ENCODE measurements at places on chromosomes 6 and 20. TPM values are rescaled to one million over a fixed set of nuclear protein-coding genes. Genes with fewer than 3 reads are reported as not detected.

The PAX1 gene
- not detected for total RNA-seq

The SLC52A3 gene
- 7.5 TPM for total RNA-seq

The SPATA25 gene
- total RNA-seq: 2.8 TPM

The OXT gene
- 0.46 TPM for total RNA-seq

The ZNF391 gene
- 1.9 TPM for total RNA-seq

The GSTA3 gene
- not detected for total RNA-seq

The ZSCAN23 gene
- 3.8 TPM for total RNA-seq

The MLN gene
- total RNA-seq: not detected

The HNF4A gene
- 74.4 TPM for total RNA-seq

The PPARD gene
- total RNA-seq: 27.9 TPM

The SLC26A8 gene
- total RNA-seq: not detected

The METTL24 gene
- 15.7 TPM for total RNA-seq

DNA sequence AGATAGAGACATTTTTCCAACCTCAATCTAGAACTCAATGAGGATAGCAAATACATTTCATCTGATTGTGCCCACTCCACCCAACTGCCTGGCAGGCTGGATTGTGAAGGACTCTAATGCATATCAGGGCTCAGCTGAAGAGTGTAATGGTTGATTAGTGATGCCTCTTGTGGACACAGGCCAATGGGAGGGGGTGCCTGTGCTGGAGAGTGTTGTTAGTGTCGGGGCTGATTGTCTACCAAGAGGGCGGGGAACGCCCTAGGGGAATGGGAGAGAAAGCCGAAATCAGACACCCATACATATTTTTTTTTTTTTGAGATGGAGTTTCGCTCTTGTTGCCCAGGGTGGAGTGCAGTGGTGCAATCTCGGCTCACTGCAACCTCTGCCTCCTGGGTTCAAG, 103.7 kb upstream of the SALL4 start:
- DNase-seq: no peak

DNA sequence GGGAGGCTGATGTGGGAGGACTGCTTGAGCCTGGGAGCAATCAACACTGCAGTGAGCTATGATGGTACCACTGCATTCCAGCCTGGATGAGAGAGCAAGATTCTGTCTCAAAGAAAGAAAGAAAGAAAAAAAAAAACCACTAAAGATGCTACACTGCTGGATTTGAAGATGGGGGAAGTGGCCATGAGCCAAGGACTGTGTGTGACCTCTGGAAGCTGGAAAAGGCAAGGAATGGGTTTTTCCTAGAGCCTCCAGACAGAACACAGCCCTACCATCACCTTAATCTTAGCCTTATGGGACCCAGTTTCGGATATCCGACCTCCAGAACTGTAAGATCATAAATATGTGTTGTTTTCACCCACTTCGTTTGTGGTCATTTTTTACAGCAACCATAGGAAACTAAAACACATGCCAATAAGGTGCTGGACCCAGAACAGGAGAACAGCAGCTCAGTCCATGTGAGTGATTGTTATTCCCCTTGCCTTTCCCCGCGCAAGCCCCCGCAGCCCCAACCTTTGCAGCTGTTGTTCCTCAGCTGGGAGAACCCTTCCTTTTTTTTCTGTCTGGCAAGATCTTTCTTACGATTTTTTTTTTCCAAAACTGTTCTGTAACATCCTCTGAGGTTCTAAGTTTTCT, 11.1 kb upstream of the VAPB start:
- DNase-seq: no peak

DNA sequence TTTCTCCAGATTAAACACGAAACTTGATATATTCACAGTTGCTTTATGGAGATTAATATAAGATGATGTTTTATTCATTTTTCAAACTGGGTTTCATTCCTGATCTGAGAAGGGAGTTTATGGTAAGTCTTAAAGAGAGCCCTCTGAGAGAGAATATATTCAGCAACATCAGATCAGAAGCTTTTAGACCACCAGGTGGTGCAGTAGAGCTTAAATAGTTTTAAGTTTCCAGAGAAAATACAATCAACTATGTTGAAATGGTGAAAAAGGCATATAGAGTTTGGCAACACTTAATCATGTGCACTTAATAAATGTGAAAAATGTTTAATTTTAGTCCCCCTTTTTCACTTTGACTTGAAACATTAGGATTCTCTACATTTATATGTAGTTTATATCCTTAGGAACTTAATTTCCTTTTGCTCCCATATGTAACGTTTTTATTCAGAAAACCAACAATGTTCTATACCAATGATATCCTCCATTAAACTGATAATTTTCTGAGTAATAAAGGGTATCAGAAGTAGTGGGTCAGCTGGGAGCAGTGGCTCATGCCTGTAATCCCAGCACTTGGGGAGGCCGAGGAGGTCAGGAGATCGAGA, 86.4 kb upstream of the CLDN20 start:
- DNase-seq: peak; percentile 48

DNA sequence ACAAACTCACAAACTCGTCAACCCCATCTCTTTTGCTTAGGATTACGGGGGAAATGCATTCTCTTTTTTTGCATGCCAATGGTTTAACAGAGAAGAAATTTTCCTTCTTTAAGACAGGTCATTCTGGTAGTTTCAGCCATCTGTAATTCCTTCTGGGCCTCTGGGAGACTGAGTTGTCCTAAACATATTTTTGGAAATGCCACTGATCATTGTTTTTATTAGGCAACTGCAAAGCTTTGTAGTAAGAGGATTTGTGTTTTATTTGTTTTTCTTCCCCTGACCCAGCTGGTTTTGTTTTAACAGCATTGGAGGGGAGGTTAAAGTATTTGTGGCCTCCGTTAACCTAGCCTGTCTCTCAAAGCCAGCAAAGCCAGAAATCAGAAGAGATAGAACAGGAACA, 73.1 kb upstream of the ISM1 start:
- DNase-seq: no peak

DNA sequence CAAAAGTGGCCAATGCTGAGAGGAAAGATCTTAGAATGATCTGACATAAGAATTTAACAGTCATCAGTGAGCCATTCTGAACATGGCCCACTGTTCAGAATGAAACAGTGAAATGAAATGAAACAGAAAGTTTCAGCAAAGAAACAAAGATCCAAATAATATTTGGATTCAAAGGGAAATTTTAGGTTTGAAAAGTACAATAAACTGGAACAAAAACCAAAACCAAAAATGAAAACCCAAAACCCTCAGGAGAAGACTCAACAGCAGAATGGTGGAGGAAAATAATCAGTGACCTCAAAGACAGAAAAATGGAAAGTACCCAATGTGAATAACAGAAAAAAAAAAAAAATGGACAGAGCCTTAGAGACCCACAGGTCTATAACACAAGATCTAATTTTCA, 66.1 kb upstream of the EMILIN3 start:
- no peak for DNase-seq

DNA sequence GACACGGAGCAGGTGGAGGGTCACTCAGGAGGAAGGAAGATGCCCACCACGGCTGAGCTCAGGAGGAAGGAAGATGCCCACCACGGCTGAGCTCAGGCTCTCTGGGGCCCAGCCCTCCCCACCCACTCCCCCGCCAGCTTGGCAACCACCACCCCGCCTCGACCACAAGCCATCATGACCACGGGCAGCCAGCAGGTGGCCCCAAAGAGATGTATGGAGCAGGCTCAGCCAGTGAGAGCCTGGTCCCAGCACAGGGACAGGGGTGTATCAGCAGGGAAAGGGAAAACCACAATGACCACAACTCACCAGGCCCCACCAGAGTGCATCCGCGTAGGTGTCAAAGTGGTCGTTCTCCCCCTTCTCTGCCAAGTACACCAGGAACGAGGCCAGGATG, 30.4 kb downstream of the KCNQ2 start:
- DNase-seq: peak; percentile 47

GRCh38 chr20:53950578-53950977, 119.8 kb downstream of the BCAS1 start:
- no peak for DNase-seq

GRCh38 chr6:156807028-156807427, 29.9 kb downstream of the ARID1B start:
- no peak for DNase-seq

GRCh38 chr6:4889701-4890100, 113.5 kb downstream of the CDYL start:
- no peak for DNase-seq

DNA sequence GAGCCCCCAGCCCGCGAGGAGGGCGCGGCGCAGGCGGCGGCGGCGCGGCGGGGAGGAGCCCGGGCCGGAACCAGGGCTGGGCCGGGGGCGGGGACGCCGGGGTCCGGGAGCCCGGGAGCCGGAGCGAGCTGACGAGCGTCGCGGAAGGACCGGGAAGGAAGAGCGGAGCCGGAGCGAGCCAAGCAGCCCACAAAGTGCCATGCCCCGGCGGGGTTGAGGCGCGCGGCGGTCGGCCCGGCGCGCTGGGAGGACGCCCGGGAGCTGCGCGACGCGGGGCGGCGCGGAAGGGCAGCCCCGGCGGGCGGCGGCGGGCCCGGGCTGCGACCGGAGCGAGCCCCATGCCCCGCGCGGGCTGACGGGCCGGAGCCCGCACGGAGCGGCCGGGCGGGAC, 289 bp downstream of the FOXP4 start:
- no peak for DNase-seq

GRCh38 chr20:33679758-33680485, 5.7 kb upstream of the NECAB3 start:
- no peak for DNase-seq

DNA sequence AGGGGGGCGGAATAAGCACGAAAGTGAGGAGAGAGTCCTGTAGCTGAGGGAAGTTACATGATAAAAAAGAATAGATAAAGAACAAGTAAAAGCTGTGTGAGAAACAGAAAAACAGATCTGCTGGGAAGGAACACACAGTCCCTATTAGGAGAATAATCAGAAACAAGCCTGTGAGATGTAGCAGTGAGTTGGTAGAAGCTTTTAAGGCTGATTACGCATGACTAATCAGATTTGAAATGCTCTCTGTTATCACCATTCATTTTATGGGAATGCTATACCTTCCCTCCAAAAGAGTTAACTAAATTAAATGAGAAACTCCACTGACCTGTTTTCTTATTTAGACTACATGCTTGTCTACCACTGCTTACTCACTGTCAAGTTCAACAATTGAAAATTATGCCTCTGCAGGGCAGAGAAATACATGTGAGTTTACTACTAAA, 15.8 kb downstream of the REPS1 start:
- DNase-seq: no peak

DNA sequence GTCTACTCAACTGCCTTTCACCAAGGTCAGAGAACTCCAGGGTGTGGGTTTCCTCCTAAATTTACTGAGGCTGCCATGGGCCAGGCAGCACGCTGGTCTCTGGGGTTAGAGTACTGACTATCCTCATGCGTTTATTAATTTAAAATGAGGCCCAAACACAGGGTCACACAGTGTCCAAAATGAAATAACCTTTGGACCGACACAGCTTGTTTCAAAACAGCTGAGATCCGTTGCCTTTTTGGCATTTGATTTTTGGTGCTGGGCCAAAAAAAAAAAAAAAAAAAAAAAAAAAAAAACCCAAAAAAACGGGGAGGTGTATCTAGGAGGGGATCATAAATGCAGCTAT, 14.6 kb upstream of the TOX2 start:
- DNase-seq: no peak

- no peak for DNase-seq
These were observed 5.0 kb upstream of the HDDC2 start for GRCh38 chr6:125306756-125307149.

GRCh38 chr6:134621858-134622257, 303.9 kb upstream of the SGK1 start:
- peak; percentile 22 for DNase-seq

GRCh38 chr20:49452011-49452482, 30.4 kb downstream of the KCNB1 start:
- no peak for DNase-seq

GRCh38 chr6:15962449-15962764, 166.5 kb upstream of the MYLIP start:
- DNase-seq: no peak

DNA sequence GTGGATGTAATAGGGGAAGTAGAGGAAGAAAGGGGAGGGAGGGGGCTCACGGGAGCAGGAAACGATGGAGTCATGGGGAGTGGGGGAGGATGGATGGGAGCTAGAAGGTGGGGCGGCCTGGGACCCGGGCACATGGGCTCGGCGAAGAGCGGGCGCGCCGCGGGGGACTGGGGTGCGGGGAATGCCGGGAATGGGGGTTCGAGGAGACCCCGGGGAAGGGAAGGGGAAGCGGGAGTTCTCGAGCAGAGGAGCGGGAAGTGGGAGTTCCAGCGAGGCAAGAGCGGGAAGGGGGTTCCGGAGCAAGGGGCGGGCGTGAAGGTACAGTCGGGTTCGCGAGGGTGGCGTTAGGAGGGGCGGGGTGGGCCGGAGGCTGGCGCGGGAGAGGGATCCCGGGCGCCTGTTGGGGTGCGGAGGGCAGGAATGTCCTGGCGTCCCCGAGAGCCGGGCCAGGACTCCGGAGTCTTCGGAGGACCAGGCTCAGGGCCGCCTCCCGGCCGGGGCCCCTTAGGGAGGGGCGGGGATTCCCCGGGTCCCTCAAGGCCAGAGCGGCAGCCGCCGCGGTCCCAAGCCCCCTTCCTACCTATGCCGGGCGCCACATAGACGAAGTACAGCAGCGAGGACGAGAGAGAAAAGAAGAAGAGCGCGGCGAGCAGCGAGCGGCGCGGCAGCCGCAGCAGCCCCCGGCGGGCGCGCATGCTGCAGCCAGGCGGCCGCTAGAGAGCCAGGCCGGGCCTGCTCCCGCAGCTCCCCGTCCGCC, 504 bp downstream of the B4GALT5 start:
- no peak for DNase-seq

- DNase-seq: no peak
These were observed 129.0 kb downstream of the CFAP61 start for GRCh38 chr20:20181322-20181721.

- DNase-seq: no peak
These were observed 144.0 kb upstream of the TSHZ2 start for GRCh38 chr20:52828199-52828598.

DNA sequence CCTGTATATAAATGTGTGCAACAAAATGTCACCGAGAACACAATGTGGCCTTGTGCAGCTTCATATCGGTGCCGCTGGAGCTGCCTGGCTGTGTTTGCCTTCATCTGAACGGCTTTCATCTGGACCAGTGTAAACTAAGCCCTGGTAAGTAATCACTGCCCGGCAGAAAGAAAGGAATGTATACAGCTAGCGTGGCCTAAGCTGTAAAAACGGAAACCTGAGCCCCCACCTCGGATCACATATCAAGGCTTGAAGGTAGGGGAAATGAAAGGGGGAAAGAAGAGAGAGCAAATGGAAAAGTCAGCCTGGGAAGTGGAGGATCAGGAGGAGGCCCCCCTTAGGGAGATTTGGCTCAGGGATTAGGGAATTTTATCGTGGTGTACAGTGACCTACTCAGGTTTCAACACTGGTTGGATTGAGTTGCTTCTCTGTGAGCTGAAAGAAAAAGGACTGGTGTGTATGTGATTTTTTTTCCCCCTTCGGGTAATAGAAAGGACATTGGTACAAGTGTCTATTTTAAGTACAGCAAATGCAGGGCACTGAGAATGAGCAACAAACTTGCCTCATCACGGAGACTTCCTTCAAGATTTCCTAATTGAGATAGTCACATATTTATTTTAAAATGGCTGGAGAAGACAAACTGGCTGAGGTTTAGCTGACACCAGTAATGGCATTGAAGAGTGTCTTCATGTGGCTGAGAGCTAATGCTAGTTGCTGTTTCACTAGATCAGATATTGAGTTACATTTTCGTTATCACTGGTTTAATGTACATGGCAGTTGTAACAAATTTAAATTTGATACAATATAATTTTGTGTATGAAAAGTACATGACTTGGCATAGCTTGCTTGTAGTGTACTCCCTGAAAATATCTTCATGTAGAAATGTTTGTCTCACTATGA, 3.5 kb downstream of the SOBP start:
- no peak for DNase-seq
